ENCODE measurements at places on chromosomes 5 and 9.

- DNase-seq: no peak
Measured at GRCh38 chr9:20604562-20604961, 17.7 kb downstream of the MLLT3 start.

DNA sequence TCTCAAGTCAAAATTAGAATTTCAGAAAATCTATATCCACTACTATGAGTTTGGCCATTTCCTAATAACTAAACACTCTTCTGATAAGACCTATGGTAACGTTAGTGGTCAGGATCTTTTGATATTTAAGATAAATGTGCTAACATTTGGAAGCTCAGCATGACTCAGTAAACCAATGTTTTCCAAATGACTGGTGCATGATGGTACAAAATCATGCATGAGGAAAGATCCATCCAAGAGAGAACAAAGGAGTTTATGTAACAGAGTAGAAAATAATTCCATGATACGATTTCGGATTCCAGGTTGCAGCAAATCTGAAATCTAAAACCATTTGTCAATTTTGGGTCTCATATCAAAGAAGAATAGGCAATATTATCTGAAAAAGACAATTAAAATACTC is 279.2 kb downstream of the NSG2 start:
- no peak for DNase-seq

GRCh38 chr9:14063756-14064155 is 250.2 kb downstream of the NFIB start:
- no peak for DNase-seq

DNA sequence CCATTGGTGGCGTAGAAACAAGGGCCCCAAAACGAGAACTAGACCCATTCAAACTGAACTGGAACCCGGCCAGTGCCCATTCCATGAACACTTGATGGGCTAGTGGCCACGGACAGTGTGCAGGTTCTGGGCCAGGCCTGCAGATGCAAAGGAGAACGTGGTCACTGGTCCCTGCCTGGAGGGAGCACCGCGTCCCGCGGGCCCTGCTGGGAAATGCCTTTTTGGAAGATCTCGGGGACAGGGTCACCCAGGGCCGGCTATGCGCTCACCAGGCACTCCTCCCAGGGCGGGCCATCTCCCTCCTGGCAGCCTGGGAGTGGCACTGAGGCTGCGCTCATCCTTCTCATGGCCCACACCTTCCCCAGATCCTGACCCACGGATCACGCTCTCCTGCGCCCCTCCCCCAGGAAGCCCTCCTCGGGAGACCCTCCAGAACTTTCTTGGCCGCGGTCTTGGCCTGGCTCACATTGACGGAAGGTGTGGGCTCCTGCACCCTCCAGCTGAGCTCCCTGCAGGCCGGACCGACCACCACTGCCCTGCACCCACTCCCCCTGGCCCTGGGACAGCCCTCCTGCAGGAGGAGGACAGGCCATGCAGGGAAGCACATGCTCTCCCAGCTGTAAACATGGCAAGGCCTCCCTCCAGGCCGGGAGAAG is 2.8 kb upstream of the DIPK1B start:
- no peak for DNase-seq

- no peak for DNase-seq
Measured at GRCh38 chr5:117065161-117065560, 490.5 kb upstream of the SEMA6A start.

GRCh38 chr9:33467526-33467925 is 6.2 kb downstream of the NOL6 start:
- DNase-seq: no peak

GRCh38 chr5:120396186-120396585 is 67.9 kb upstream of the PRR16 start:
- DNase-seq: no peak

- DNase-seq: no peak
Measured at GRCh38 chr9:131483319-131484050, 19.2 kb upstream of the POMT1 start.

GRCh38 chr9:126443144-126443543 is 116.5 kb downstream of the MVB12B start:
- DNase-seq: no peak

DNA sequence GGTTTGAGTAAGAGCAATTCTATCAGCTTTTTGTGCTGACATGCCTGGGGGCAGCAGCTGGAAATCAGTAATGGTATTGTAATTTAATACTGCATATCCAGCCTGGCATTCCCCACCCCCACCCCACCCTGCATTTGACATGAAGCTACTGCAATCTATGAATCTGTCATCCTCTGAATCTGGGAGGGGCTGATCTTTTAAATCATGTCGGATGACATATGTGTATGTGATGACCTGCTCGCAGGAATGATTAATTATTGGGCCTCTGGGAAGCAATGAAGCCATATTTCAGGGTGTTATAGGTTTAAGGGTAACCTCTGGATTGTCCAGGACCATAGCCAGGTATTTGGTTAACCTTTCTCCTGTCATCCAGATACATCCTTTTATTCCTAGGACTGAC is 64.6 kb upstream of the RASGRF2 start:
- no peak for DNase-seq

DNA sequence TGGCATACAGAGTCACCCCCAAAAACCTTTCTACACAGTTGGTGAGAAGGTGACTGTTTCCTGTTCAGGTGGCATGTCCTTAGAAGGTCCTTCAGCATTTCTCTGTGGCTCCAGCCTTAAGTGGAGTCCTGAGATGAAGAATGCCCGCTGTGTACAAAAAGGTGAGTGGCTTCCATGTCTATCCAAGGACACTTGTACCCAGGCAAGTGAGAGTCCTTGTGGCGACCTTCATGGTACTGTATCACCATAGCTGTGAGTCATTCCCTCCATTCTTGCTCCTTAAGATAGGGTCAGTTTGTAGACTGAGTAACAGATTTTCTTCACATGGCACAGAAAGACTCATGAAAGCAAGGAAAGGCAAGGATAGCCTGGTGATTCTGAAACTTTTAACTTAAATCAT is 63.1 kb downstream of the C7 start:
- no peak for DNase-seq

GRCh38 chr5:97635553-97635952 is 452.5 kb upstream of the RIOK2 start:
- no peak for DNase-seq

DNA sequence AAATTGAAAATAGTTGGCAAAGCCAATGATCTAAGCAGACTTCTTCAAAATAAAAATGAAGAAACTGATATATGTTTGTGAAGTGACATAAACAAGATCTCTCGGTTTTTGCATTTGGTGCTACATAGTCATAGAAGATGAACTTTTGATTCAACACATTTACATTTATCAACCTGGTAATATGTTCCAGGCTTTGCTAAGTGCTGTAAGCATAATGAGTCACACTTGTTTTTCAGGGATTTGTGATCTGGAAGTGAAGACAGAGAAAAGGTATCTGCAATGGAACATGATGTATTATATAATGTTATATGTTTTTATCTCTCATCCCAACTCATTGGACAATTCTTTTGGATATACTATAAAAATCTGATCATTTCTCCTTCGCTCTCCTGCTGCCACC is 801.4 kb downstream of the BRINP1 start:
- DNase-seq: no peak

DNA sequence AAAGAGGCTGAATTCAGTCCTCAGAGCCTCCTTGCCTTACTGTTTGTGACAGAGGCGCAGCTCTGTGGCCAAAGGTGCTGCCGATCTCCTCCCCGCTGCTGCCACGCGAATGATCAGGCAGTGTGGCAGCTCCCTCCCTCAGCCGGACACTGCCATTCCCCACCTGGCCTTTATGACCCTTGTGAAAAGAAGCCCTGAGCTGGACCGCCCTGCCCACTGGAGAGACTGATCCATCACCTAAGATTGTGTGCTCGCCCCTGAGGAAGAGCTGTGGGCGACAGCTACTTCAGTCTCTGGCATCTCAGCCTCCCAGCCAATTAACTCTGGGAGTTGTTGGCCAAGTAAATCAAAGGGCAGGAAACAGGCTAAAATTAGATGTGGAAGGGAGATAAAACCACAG is 90.9 kb downstream of the CARTPT start:
- no peak for DNase-seq

- DNase-seq: no peak
Measured at GRCh38 chr5:59058969-59059687, 476.3 kb downstream of the RAB3C start.

GRCh38 chr5:34011536-34011935 is 3.7 kb upstream of the AMACR start:
- no peak for DNase-seq

DNA sequence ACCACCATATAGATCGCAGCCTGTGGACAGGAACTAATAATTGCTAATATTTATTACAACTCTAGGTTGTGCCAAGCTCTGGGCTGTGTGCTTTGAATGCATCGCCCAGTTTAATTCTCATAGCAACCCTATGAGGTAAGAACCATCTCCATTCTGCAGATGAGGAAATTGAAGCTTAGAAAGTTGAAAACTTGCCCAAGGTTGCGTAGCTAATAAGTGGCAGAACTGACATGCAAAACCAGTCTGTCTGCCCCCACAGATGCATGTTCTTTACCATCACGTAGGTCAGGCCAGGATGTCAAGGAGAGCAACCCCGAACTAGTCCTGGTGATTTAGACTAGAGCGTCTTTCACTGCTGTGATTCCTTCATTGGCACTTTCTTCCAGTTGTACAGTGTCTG is 15.6 kb downstream of the WWC1 start:
- no peak for DNase-seq

DNA sequence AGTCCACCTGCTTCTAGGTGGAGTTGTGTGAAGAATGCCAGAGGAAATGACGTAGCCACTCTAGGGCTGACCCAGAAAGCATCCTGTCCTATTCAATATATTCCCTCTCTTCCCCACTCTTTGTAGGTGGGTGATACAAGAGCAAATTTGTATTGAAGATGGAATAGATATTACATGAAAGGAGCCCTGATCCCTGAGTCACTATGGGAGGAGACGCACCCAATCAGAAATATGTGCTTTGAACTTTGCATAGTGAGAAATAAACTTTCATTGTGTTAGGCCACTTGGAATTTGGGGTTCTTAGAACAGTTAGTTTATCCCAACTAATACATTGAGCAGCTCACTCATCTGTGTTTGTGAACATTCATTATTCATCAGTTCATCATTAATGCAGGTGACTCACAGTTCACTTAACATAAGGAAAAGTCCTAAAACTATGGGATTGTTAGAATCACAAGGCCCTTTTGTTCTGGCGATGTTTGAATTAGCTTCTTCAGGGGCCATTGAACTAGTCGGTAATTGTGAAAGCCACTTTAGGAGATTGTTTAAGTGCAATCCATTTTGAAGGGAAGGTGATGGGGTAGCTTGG is 26.9 kb upstream of the NTRK2 start:
- DNase-seq: no peak

- no peak for DNase-seq
Measured at GRCh38 chr5:88875341-88876234, 7.4 kb downstream of the MEF2C start.

DNA sequence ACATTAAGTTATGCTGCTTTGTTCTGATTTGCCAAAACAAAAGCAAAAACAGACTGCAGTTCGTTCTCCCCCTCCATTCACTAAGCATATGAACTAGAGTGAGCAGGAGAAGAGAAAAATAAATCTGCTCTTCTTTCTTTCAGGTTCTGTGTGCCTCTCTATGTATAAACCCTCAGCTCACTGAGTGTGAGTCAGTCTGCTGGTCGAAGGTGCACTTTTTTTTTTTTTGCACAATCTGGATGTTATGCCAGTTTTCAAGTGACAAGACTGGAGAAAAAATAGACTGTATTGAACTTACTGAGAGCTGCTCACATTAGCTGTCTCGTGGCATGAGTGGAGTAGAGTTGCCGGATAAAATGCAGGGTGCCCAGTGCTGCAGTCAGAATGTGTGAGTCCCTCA is 244.6 kb upstream of the ATP10B start:
- no peak for DNase-seq

DNA sequence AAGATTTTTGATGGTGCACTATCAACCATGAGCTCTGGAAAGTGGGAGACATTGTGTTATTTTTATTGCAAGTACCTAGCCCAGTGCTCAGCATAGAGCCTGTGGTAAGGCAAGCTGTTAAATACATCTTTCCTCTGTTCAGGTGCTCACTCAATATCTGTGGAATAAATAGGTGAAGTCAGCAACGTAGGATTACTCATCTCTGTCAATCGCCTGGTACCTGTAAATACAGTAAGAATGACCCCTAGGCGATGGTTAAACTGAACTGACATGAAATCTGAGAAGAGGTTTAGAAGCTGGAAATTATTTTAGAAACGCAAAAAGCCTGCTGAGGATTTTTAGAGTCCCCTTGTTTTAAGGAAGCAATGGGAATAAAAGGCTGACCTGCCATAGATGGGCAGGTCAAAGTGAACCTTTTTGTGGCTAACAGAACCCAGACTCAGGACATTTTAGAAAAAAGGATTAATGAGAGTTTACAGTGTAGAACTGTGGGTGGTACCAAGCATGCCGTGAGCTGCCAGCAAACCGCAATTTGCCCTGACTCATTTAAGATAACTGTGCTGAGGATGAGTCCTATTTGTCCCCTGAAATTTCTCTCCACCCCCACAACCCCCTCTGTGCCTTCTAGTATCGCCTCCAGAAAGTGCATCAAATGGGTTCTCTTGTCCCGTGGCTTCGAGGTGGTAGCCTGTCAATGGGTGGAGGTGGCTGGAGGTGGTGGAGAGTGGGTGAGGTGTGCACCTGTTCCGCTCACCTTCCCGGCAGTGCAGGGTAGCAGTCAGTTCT is 375.1 kb downstream of the MED10 start:
- DNase-seq: no peak

DNA sequence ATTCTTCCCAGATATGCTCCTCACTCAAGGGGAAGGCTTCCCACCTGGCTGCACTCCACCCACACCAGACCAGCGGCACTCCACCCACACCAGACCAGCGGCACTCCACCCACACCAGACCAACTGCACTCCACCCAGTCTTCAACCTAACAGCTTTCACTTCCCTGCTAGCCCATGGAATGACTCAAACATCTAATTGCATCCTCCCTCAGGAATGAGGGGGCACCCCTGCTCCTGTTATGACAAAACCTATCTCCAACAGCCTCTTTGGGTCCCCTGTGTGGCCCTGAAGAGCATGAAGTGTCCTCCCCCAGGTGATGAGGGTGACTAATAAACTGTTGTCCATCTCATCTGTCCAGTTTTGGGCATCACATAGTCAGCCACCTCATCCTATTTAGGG is 556.6 kb upstream of the TUSC1 start:
- DNase-seq: no peak

GRCh38 chr9:36823934-36824333 is 210.1 kb downstream of the PAX5 start:
- DNase-seq: no peak

GRCh38 chr5:22277006-22277405 is 576.1 kb downstream of the CDH12 start:
- no peak for DNase-seq

DNA sequence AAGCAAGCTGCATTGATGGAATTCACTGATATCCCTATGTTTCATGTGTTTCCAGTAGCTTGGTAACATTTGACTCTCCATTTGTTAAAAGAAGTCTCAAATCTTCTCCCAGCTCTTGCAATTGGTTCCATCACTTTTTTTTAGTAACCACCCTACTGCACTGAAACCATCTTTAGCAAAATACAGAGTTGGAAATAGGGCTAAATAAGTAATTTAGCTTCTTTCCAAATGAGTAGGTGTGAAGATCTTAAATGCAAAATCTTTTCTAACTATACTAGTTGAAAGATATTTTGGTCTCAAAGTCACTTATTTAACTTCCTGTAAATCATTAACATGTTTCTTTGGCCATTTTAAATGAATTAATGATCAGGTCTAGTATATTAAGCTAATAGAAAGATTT is 138.1 kb downstream of the DIRAS2 start:
- no peak for DNase-seq

GRCh38 chr5:26492906-26493459 is 545.4 kb downstream of the CDH9 start:
- no peak for DNase-seq
